ENCODE measurements at places on chromosomes 7 and 10. TPM values are rescaled to one million over a fixed set of nuclear protein-coding genes. Genes with fewer than 3 reads are reported as not detected.

NEBL gene
- 64.0 TPM for total RNA-seq

CFAP70 gene
- total RNA-seq: 0.82 TPM

TCAF2 gene
- under 0.01 TPM for total RNA-seq

SFTPA1 gene
- total RNA-seq: not detected

BUD31 gene
- total RNA-seq: 68.5 TPM

CHRM2 gene
- 5.3 TPM for total RNA-seq

PTER gene
- total RNA-seq: 2.0 TPM

CRCP gene
- 62.4 TPM for total RNA-seq

PDZD7 gene
- total RNA-seq: 10.2 TPM

C7orf57 gene
- total RNA-seq: under 0.01 TPM

VIPR2 gene
- 0.41 TPM for total RNA-seq

CLDN15 gene
- 2.9 TPM for total RNA-seq

PPA1 gene
- 351 TPM for total RNA-seq

RPA3 gene
- total RNA-seq: 17.1 TPM

TEX47 gene
- total RNA-seq: not detected

NUTM2E gene
- total RNA-seq: under 0.01 TPM

TYW1B gene
- 2.0 TPM for total RNA-seq

EN2 gene
- total RNA-seq: not detected

NCF1 gene
- under 0.01 TPM for total RNA-seq

ELAPOR2 gene
- total RNA-seq: 21.6 TPM

HOXA3 gene
- total RNA-seq: not detected

RBAK gene
- total RNA-seq: 13.5 TPM

DENND11 gene
- total RNA-seq: 32.6 TPM

PROSER2 gene
- 0.41 TPM for total RNA-seq

NPTX2 gene
- total RNA-seq: 6.5 TPM

ANTXRL gene
- total RNA-seq: not detected

IL15RA gene
- total RNA-seq: not detected

HOXA7 gene
- not detected for total RNA-seq

CAMK1D gene
- total RNA-seq: 19.2 TPM

THNSL1 gene
- 19.2 TPM for total RNA-seq

PRKG1 gene
- total RNA-seq: 15.5 TPM

MYO3A gene
- total RNA-seq: 4.1 TPM

SOSTDC1 gene
- 30.2 TPM for total RNA-seq

SEMA3C gene
- 307 TPM for total RNA-seq

SNX10 gene
- 37.1 TPM for total RNA-seq

ASB10 gene
- total RNA-seq: not detected

C10orf105 gene
- total RNA-seq: not detected

CLCN1 gene
- under 0.01 TPM for total RNA-seq

NSMCE4A gene
- 34.6 TPM for total RNA-seq

RTKN2 gene
- total RNA-seq: 4.5 TPM

VAX1 gene
- total RNA-seq: 1.2 TPM

EGR2 gene
- 1.6 TPM for total RNA-seq

FAM25C gene
- not detected for total RNA-seq

COBL gene
- 2.4 TPM for total RNA-seq

SLC29A4 gene
- total RNA-seq: 14.7 TPM

Measured in frontal cortex (tissue), 4 donors.